ENCODE measurements at places on chromosomes 2 and 18. TPM values are rescaled to one million over a fixed set of nuclear protein-coding genes. Genes with fewer than 3 reads are reported as not detected.

DUSP19 gene
- 0.17 TPM for total RNA-seq

DNAJC5G gene
- total RNA-seq = not detected

DNA sequence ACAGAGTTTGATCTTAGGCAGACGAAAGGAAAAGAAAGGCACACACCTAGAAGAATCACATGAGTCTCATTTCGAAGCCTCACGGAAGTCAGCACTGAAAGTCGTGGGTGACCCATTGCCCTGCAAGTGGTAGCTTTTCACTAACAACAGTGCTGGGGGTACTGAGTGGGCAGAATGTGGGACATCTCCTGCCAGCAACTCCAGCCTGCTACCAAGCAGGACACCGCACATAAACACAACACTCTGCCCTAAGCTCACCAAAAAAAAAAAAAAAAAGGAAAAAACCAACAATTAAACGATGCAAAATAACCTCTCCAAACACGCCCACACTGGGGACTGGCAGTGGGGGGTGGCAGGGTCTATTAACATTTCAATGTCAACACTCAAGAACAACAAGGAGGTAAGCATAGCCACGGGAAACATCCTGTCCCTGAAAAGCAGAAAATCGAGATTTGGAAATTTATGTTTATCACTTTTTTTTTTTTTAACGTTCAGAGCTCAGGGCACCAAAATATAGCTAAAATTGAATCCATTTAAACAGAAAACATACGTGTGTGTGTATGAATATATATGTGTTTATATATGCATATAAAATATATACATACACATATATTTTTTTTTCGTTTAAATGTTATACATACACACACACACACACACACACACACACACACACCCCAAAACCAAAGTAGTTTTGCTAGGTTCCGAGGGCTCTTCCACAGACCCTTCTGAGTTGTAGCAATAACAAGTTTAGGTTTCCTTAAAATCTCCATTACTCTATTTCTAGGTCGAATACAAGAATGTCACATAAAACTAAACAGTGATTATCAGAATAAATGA is 2.2 kb downstream of the INO80D start:
- DNase-seq = no peak

DNA sequence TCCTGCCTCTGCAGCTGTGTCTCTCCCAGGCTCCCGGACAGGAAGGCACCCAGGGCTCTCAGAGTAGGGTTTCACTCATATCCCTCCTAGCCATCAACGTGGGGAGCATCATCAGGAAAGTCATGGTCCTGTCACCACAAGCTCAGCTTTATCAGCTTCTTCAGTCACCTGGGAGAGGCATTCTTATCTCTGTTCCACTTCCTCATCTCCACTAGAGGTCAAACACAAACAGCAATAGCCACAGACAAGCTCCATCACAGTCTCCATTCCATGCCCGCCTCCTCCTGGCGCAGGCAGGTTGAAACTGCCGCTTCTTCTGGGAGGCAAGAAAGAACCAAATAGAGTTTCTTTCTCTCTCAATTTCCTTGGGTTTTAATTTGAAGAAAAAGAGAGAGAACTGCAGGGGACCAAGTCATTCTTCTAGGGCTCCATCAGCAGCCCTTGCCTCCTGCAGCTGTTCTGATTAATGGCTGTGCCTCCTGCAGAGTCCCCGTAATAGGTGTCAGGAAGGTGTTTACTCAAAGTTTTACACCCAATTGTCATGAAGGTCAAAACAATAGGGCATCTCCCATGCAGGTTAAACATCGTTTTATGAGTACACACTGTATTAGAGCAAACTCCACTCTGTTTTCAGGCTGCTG is 377.9 kb downstream of the TMEM182 start:
- no peak for DNase-seq

CSRNP3 gene
- total RNA-seq = 1.6 TPM

- no peak for DNase-seq
Observed at GRCh38 chr2:98607104-98607503, 1.2 kb downstream of the COA5 start.

- no peak for DNase-seq
Observed at GRCh38 chr2:132503701-132504100, 87.1 kb downstream of the GPR39 start.

Data from epithelial cell of proximal tubule (primary cell).